ENCODE measurements at places on chromosomes 7 and 10. TPM values are rescaled to one million over a fixed set of nuclear protein-coding genes. Genes with fewer than 3 reads are reported as not detected.

Gene SLC13A1
- total RNA-seq: not detected

DNA sequence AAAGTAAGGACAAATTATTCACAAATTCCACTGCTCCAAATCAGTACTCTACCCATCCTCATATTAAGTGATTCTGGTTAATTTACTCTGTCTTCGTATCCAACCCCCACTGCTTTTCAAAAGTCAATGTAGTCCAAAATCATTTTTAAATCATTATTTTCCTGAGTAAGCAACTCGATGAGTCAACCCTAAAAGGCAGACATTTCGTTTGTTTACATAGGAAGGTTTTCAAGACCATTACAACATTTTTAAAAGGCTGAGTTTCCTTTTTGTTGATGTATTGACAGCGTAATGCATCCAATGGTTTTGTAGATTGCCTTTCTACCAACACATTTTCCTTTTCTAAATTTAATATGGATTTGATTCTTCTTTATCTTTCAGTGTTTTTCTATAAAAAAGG is 523.0 kb upstream of the ANKRD30A start:
- no peak for DNase-seq

DNA sequence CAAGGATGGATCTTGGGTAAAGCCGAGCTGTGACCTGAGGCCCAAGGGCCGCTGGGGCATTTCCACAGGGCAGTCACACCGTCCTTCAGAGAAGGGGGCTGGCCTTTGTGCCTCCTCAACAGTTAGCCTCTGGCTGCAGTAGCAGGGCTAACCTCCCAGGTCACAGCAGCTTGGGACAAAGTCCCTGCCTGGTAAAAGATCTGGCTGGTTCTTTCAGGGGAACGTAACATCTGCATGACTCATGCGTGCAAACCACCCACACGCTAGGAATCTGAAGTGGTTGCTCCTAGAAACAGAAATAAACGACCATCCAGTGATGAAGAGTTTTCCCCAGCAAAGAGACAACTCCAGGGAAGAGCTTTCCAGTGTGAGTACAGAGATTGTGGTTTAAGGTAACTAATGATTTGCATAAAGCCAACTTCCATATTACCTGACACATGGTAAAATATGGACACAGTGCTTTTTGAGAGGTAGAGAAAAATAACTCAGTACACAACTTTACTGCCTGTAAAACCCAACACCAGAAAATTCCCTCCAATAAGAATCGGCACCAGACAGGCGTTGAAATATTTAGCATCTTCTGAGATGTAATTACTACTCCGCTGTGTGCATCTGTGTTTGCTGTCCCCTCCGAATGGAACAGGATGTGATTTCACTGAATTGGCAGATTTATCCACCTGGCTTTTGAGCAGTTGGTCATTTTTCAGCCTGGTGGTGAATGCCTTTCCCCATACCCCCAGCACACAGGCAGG is 84.9 kb upstream of the ADRB1 start:
- DNase-seq: no peak

Gene MRC1
- 27.0 TPM for total RNA-seq

GRCh38 chr7:3928727-3929515 is 627.9 kb downstream of the SDK1 start:
- DNase-seq: no peak

GRCh38 chr7:41428381-41428780 is 274.5 kb downstream of the INHBA start:
- no peak for DNase-seq

DNA sequence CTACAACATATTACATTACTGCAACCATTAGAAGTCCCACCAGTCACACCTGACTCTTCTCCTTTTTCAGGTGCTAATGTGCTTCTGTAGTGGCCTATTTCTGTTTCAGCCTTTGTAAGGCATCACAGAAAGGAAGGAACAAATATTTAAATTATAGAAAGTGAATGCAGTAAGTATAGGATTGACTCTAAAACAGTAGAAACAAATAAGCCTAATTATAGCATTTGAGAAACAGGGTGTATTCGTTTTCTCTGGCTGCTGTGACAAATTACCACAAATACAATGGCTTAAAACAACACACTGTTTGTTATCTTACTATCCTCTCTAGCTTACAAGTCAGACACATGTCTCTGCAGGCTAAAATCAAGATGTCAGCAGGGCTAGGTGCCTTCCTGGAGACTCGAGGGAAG is 69.4 kb downstream of the CCSER2 start:
- no peak for DNase-seq

Gene HOXA10
- total RNA-seq: not detected

DNA sequence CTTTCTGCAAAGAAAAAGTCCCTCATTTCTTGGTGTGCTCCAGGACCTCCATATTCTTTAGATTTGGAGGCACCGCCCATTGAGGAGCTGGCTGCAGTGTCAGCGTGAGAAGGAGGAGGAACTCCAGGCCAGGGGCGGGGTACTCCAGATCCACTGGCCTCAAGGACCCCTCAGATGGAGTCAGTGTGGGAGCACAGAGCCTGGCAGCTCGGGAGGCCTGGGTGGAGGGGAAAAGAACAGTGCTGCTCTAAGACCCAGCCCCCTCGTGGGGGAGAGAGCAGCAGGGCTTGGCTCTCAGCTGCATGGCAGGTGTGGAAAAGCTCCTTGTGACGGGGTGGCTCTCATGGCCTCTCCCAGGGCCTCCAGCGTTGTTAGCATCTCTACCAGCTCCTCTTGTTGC is 70.5 kb downstream of the ITGB1 start:
- DNase-seq: no peak

Gene RRP12
- total RNA-seq: 10.9 TPM

Gene ZPBP
- total RNA-seq: not detected

GRCh38 chr10:35012781-35013180 is 77.4 kb downstream of the CUL2 start:
- DNase-seq: no peak

DNA sequence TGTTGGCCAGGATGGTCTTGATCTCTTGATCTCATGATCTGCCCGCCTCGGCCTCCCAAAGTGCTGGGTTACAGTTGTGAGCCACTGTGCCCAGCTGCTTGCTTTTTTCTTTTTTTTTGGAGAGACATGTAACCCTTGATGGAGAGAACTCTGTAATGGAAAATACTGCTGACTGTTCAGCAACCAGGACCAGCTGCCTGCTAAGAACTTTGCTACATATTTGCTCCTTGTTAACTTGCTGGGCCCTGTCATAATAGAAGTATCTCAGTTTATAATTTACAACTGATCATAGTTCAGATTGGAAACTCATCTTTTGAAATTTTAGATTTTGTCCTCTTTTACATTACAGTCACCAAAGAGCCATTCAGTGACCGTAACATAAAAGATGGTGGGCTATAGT is 34.9 kb downstream of the TASOR2 start:
- DNase-seq: no peak

Gene ABCA13
- total RNA-seq: 0.16 TPM

DNA sequence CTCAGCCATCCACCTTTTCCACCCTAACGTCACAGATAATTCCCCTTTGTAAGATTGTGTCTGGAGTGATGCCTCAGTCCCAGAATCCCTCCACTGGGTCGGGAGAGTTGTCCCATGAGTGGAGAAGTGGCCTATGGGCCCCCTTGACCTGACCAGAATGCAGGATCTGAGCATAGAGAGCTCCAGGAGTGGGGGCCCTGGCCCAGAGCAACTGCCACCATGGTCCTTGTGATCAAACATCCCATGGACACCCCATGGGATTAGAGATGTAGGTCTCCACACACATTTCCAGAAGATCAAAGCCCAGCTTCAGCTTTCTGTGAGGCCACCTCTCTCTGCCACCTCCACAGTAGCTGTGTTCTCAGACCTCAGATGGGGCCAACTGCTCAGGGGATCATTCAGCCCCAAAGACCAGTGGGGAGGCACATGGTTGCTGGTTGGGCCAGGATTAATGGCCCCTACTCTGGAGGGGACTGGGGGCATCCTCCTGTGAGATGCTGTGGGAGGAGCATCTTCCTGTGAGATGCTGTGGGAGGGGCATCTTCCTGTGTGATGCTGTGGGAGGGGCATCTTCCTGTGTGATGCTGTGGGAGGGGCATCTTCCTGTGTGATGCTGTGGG is 28.5 kb upstream of the DPYSL4 start:
- DNase-seq: no peak

GRCh38 chr7:22378199-22378980 is 21.4 kb upstream of the RAPGEF5 start:
- DNase-seq: no peak

Gene FGL2
- total RNA-seq: 11.5 TPM

GRCh38 chr10:108249940-108250339 is 1085.4 kb upstream of the SORCS1 start:
- no peak for DNase-seq

DNA sequence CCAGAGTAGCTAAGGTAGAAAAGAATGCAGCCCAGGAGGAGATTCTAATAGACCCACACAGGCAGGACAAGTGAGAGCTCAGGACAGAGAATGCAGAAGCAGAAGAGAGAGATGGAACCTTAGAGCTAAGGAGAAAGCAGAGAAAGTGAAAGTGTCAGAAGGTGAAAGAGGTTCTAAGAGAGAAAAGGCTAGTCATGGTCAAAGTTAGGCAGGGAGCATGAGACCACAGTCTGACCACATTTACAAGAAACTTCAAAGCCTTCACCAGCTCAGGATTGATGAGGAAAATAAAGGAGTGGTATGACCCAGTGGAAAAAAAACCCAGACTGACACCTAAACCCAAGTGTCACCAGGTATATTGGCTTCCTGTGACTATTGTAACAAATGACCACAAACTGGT is 131.8 kb upstream of the WDR11 start:
- no peak for DNase-seq

DNA sequence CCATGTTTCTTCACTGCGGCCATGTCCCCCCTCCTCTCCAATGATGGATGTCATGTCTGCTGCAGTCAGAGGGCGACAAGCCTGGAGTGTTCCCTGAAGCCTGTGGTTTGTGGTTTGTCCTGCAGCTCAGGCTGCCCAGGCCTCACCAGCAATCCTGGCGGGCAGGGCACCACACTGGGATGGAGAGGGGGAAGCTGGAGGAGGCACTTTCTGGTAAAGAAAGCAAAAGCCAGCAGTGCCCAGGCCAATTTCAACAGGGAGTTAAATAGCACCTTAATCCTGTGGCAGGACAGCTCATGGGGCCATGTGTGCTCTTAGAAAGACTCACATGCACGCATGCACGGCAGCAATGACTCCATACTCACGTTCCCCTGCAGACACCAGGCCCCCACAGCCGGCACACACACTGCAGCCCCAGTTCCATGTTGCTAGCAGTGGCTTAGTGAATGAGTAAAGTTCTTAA is 158.3 kb downstream of the EGFR start:
- no peak for DNase-seq

Gene GDF2
- total RNA-seq: not detected

GRCh38 chr10:17049195-17049594 is 80.4 kb downstream of the CUBN start:
- no peak for DNase-seq

GRCh38 chr10:70051848-70052247 is 798 bp upstream of the MACROH2A2 start:
- no peak for DNase-seq

DNA sequence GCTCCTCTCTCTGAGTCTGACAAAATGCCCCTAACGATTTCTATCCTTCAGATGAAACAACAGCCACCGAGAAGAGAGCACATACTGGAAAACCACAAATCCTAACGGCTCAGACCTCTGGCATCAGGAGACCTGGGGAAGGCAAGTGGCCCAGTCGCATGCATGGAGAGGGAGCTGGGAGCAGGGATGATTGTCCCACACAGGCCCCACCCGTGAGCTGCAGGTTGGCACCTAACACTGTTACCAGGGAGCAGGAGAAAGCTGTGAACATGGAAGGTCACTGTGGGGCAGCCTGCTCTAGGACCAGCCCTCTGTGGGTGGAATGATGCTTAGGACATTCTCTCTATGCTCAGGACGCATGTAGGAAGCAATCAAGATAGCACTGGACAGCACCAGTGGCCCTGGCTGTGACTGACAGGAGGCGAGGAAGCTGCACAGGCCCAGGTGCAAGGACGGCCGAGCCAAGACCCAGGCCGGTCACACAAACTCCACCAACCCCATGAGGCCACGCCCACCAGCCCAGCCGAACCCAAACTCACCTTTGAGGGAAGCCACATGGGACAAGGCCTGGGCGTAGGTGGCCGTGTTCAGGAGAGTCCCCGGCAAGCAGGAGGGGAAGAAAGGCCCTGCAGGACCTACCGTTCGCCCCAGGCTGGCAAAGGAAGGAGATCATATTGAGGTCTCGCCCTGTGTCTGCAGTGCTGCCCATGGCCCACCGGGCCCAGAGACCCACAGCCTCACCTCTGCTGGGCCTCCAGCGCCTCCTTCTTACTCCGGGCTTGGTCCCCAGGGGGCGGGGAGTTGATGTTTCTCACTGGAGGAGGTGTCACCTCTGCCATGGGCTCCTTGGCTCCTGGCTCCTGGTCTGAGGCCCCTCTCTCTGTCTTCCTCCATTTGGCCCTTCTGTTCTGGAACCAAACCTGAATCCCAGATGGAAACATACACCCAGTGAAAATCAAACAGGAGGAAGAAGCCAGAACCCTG is 9.7 kb downstream of the DRGX start:
- no peak for DNase-seq

Gene TRIM74
- total RNA-seq: 0.78 TPM

- DNase-seq: no peak
These were observed 618.1 kb downstream of the SORCS3 start for GRCh38 chr10:105259201-105259600.

GRCh38 chr10:74121368-74121767 is 29.3 kb downstream of the AP3M1 start:
- DNase-seq: no peak

DNA sequence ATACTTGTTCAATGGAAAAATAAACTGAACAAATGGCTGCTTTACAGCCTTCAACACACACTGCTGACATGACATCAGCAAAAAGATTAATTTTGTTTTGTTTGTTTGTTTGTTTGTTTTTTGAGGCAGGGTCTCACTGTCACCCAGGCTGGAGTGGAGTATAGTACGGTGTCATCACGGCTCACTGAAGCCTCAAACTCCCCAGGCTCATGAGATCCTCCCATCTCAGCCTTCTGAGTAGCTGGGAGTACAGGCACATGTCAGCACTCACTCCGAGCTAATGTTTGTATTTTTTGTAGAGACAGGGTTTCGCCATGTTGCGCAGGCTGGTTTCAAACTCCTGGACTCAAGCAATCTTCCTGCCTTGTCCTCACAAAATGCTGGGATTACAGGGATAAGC is 10.9 kb downstream of the TARP start:
- no peak for DNase-seq

Gene TBC1D12
- 4.4 TPM for total RNA-seq

Gene GSTO2
- 1.0 TPM for total RNA-seq

- no peak for DNase-seq
These were observed 308.7 kb downstream of the PTEN start for GRCh38 chr10:88172159-88172558.

Gene GBX1
- 2.7 TPM for total RNA-seq

DNA sequence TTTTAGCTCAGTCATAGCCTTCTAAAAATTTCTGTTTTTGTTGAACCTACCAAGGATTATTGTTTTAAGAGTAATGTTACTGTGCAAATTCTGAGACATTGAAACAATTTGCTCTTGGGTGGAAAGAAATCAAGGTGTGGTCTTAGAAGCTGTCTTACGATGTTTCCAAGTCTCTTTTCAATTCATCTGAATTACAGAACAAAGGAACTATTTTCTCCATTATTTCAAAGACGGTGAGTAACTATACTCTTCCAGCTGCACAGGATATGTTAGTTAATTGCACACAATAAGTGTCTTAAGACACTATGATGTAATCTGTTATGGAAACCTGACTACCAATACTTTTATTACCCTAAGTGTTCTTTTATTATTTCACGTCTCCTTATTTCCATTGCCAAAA is 106.8 kb upstream of the POM121L12 start:
- no peak for DNase-seq

Gene ZNF679
- not detected for total RNA-seq

- no peak for DNase-seq
These were observed 198.9 kb downstream of the WDR37 start for GRCh38 chr10:1255118-1255517.

GRCh38 chr10:11236234-11236633 is 218.6 kb downstream of the CELF2 start:
- DNase-seq: no peak

Gene AKR1C8
- total RNA-seq: not detected
